Left lobe of liver (tissue), 2 donors: ENCODE measurements at places on chromosomes 2 and 18.

DNA sequence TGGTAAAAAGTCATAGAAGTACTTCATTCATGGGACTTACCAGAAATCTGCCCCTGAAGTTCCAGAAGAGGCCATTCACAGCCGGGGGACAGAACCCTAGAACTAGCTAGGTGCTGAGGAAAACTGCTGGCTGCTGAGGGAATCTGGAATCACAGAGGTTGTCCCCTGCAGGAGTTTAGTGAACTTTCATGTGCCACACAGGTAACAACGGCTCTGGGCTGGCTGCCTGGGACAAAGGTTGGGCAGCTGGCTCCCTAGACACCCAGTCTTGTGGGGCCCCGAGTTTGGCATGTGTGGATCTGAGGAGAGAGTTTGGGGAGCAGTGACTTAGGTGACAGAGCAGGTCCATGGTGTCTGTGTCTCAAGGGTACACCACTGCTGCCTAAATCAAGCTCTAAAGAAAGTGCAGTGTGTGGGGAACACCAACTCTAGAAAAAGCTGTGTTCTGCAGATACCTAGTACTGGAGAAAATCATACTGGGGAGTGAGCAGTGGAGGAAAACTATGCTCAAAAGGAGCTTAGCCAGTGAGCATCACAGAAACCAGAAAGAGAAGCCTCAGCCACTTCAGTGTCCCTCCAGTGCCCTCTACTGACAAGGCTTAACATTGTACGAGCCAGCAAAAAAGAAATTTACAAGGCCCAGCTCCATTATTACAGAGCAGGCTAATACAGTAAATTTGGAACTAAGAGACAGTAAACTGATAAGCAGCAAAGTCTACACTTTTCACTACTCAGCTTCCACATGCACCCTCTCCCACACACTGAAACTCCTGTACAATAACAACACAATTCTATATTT, 15.2 kb downstream of the GALNT3 start:
- DNase-seq, result no peak

- no peak for DNase-seq
Measured at GRCh38 chr18:55421308-55421614, 166.7 kb downstream of the TCF4 start.

DNA sequence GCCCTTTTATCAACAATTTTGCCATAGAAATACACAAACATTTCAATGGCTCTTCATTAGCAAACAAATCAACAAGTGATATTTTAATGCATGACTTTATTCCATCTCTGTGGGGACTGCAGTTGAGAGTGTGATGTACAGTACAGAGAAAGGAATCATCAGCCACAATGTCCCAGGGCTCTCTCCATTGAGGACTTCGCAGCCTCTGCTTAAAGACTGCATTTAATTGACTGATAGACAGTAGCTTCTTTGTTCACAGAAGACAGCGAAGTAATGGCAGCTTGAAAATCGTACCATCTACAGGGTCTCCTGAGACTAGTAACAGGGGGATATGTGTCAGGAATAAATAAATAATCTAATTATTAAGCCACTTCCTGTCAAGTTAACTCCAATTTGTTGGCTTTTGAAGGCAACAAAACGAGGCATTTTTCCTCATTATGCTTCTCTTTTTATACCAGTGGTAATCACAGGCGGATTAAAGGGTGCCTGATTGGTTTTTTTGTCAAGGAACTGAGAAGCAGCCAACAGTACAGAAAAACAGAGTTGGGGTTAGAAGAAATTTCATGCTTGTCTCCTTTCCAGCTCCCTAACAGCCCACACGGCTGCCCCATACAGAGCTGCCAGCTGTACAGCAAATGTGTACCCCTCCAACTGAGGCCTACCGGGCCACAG, 164.3 kb downstream of the ZNF521 start:
- no peak for DNase-seq

- no peak for DNase-seq
Measured at GRCh38 chr2:134148172-134148571, 105.7 kb upstream of the MGAT5 start.

DNA sequence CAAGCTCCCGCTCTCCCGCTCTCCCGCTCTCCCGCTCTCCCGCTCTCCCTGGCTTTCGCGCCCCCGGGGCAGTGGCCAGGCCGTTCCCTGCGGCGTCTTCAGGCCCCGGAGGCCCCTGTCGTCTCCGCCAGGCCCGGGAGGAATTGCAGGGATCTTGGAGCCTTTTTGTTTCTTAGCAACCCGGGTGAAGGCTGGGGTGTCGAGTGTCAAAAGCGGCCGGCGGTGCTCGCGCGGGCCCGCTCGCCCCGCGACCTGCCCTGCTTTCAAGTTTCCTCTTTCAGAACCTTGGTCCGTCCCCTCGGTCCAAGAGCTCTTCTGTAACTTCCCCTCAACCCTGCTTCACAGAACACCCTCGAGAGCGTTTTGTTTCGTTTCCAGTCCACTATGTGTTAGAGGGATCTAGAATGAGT, 1.4 kb downstream of the RNF138 start:
- DNase-seq, result peak; percentile 62

DNA sequence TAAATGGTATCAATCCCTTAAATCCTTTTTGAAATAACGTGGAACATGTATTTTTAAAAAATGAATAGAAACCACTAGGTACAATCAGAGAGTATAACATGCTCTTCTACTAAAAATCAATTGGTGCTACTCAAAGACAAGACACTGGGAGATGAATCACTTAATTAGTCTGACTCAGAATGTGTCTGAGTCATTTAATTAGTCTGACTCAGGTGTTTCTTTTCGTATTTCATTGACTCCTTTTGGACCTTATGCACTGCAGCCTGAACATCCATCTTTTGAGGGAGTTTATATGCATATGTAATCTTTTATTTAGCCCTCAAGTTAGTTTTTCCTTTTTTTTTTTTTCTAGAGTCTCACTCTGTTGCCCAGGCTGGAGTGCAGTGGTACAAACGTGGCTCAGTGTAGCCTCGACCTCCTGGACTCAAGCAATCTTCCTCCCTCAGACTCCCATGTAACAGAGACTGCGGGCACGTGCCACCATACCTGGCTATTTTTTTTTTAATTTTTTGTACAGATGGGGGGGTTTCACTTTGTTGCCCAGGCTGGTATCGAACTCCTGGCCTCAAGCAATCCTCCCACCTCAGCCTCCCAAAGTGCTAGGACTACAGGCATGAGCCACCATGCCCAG, 26.5 kb downstream of the PPP4R3B start:
- no peak for DNase-seq

DNA sequence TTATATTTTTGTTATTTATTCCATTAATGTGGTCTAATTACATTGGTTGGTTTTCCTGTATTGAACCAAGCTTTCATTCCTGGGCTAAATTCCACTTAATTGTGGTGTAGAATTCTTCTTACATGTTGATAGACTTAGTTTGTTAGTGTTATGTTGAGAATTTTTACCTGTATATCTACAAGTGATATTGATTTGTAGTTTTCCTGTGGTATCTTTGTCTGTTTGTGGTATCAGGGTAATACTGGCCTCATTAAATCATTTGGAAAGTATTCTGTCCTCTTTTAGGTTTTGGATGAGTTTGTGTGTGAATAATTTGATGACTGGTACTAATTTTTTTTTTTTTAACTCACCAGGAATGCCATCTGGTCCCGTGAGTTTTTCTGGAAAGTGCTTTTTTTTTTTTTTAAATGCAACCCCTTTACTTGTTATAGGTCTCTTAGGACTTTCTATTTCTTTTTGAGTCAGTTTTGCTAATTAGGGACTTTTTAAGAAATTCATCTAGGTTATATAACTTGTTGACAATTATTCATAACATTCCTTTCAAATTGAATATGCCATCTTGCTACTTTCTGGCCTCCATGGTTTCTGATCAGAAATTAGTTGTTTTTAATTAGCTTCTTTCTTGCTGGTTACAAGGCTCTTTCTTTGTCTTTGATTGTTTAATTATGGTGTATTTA, 232.8 kb downstream of the CCDC85A start:
- no peak for DNase-seq

- no peak for DNase-seq
Measured at GRCh38 chr2:214995926-214996670, 142.3 kb downstream of the ABCA12 start.

DNA sequence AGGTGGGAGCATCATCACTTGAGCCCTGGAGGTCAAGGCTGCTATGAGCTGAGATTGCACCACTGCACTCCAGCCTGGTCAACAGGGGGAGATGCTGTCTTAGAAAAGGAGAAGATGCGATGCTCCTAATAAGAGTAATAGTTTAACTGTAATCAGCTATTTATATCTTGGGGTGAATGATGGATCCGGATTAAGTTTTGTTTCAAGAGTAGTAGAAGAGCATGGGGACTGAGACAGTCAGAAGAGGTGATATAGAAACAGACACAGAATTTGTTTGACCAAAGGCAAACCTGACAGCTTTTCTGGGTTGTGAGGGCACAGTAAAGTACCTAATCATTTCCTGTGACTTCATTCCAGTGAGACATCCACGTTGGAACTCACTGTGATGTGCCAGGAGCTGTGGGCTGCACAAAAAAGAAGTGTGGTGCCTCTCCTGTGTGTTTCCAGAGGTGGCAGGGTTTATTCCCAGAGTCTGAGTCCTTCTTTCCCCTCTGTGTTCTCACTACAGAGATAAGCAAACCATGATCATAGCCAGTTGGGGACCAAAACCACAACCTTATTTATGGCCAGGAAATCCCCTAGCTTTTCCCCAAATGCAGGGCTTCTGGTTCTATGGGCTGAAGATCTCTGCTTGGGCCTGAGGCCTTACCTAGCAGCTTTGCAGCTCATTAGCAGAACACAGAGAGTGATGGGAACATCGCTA, 113.7 kb downstream of the XRCC5 start:
- no peak for DNase-seq

DNA sequence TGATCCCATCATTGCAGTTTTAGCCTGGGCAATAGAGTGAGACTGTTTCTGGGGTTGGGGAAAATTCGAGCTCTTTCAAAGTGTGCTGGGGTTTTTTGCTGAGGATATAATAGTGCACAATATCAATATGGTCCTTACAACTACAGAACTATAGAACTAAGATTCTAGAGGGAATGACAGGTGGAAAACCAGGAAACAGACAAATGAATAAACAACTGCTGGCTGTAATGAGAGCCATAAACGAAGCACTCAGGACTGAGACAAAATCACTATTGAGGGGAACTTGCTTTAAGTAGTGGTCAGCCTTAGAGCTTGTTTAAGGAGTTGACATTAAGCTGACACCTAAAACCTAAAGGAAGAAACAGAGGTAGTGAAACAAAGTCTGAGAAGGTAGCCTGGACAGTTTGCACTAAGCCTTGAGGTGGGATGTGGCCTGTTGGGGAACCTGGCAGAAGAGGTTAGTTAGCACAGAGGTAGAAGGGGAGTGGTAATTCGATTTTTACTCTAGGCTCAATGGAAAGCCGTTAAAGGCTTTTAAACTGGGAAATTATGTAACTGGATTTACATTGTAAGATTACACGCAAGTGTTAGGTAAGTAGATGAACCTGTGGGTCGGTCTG, 33.8 kb downstream of the LCLAT1 start:
- DNase-seq, result no peak

GRCh38 chr2:179265082-179265510, 464 bp upstream of the SESTD1 start:
- no peak for DNase-seq

DNA sequence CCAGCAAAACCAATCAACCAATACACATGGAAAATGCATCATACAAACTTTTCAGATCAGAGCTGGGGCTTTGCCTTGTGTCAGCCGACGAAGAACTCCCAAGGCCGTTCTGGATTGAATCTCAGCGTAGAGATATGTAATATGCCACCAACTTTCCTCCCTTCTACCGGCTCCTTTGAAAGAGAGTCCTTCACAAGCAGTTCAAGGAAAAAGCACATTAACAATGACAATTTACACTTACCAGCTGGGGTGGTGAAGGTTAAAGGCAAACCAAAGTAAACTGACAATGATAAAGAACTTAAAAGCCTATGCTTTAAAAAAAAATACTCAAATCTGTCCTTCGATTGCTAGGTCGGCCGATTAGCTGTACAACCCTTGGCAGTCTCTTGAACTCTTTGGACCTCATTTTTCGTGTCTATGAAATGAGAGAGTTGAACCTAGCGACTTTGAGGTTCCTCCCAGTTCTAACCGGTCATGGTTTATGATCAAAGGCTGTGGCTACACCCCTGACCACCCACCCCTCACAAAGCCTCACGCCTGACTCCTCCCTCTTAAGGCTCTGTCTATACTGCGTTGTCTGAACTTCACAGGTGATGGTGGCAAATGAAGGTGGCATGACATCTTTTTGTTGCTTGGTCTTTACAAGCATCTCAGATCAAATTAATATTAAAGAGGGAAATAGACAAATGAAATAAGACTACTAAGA, 46.2 kb downstream of the BCL2 start:
- no peak for DNase-seq

DNA sequence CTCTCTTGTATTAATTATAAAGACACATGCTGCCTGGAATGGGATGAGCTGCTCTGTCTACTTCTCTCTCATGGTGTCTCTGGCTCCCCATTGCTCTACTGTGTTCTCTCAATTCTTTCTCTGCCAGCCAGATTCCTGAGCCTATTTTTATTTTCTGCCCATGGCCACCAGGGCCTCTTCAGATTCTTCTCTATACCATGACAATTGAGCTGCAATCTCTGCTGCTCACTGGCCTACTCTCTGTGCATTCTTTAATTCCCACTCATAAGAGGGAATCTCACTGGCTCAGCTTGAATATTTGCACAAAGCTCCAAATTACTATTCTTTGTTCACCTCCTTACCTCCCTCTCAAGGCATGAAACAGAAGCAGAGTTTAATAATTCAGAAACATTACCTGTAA, 161.4 kb upstream of the GULP1 start:
- no peak for DNase-seq

- no peak for DNase-seq
Measured at GRCh38 chr2:5791371-5791770, 99.2 kb downstream of the SOX11 start.

GRCh38 chr2:234795272-234795920, 156.4 kb upstream of the SH3BP4 start:
- no peak for DNase-seq

DNA sequence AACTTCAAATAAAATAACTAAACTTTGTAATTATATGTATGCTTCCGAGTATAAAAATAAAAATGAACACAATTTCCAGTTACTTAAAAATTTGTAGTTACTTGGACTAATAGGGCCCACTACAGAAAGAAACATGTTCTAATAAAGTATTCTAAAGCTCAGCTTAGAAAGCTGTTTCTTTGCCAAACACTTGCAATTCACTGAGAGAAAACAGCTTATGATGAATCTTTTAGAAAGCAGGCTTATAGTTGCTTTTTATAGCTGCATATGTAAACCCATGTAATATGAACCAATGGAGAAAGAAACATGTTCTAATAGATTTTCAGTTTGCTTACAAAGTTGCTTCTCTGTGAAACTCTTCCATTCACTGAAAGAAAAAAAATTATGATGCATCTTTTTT, 766.0 kb downstream of the LRP1B start:
- no peak for DNase-seq

DNA sequence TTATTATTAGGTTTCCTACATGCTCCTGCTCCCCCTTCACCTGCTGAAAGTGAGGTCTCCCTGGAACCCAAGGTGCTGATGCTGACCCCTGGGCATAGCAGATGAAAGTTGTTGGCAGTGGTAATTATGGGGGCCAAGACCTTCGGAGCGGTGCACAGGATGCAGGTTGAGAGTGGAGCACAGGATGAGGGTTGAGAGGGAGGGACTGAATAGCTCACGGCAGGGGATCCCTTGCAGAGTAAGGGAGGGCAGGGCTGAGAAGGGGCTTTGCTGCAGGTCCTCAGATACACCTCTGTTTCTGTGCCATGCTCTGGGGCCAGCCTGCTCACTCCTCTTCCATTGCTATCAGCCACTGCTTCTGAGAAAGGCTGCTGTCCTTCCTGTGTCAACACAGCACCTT, 163.3 kb downstream of the FHOD3 start:
- DNase-seq, result no peak
